ENCODE measurements at places on chromosomes 7 and 10. TPM values are rescaled to one million over a fixed set of nuclear protein-coding genes. Genes with fewer than 3 reads are reported as not detected.

Gene TRIM50
- total RNA-seq = not detected

Gene HYAL4
- total RNA-seq = not detected

Gene ZNF37A
- 10.0 TPM for total RNA-seq

Gene ZNF117
- total RNA-seq = 2.9 TPM

Gene HOXA4
- 1.1 TPM for total RNA-seq

Gene SUN3
- total RNA-seq = not detected

Gene GNAI1
- 44.2 TPM for total RNA-seq

Gene SEC23IP
- total RNA-seq = 33.6 TPM

Gene C10orf105
- total RNA-seq = under 0.01 TPM

Gene TCAF2
- total RNA-seq = 3.3 TPM

Gene FFAR4
- total RNA-seq = not detected

Gene TAS2R3
- total RNA-seq = 0.72 TPM

Gene PARG
- total RNA-seq = 32.2 TPM

Gene IRF5
- total RNA-seq = 0.18 TPM

Gene AKR1E2
- total RNA-seq = 2.2 TPM

Gene SFTPD
- not detected for total RNA-seq

Gene AQP1
- 0.18 TPM for total RNA-seq

Gene DNAJC2
- total RNA-seq = 22.4 TPM

Gene DYDC2
- not detected for total RNA-seq

Gene GJD4
- total RNA-seq = not detected

Gene LIPM
- not detected for total RNA-seq

Gene CEP41
- total RNA-seq = 11.1 TPM

Gene ADGRA1
- total RNA-seq = not detected

Gene RARRES2
- not detected for total RNA-seq

Gene SLC26A3
- total RNA-seq = not detected

Gene ST7
- total RNA-seq = 25.3 TPM

Gene MYL10
- total RNA-seq = not detected

Gene CYP2C8
- not detected for total RNA-seq

Gene AKR1B15
- not detected for total RNA-seq

Gene AOAH
- total RNA-seq = not detected

Gene NSUN5
- total RNA-seq = 10.0 TPM

Gene GRM8
- not detected for total RNA-seq

Gene GDF2
- not detected for total RNA-seq

Gene MYPN
- 12.5 TPM for total RNA-seq

Gene ABCC2
- 0.36 TPM for total RNA-seq

Gene PCDH15
- not detected for total RNA-seq

Gene HTR5A
- total RNA-seq = not detected

Gene ITIH5
- under 0.01 TPM for total RNA-seq

Gene CDHR3
- 1.7 TPM for total RNA-seq

Gene MRPS24
- total RNA-seq = 151 TPM

Gene ANKRD61
- total RNA-seq = under 0.01 TPM

Gene ATOH7
- not detected for total RNA-seq

Gene SCIN
- total RNA-seq = not detected

Gene SAP25
- total RNA-seq = not detected

Gene CRYGN
- total RNA-seq = not detected

Gene CHAT
- not detected for total RNA-seq

Gene HABP2
- not detected for total RNA-seq

Gene RET
- 0.18 TPM for total RNA-seq

Gene NCF1
- not detected for total RNA-seq

Gene ZNF655
- 49.6 TPM for total RNA-seq

Gene PBLD
- total RNA-seq = 5.7 TPM

Gene SLC29A4
- 2.5 TPM for total RNA-seq

Gene TUBAL3
- not detected for total RNA-seq

Gene TMEM26
- 0.56 TPM for total RNA-seq

Gene ELN
- 2.2 TPM for total RNA-seq

Gene SVOPL
- total RNA-seq = not detected
